Stimulated activated CD4-positive, alpha-beta T cell treated with anti-CD3 and anti-CD28 coated beads, Interleukin-1b, Interleukin-23, amount 100 ng/mL, for 4 hours (primary cell): ENCODE measurements at places on chromosomes 16 and 17.

DNA sequence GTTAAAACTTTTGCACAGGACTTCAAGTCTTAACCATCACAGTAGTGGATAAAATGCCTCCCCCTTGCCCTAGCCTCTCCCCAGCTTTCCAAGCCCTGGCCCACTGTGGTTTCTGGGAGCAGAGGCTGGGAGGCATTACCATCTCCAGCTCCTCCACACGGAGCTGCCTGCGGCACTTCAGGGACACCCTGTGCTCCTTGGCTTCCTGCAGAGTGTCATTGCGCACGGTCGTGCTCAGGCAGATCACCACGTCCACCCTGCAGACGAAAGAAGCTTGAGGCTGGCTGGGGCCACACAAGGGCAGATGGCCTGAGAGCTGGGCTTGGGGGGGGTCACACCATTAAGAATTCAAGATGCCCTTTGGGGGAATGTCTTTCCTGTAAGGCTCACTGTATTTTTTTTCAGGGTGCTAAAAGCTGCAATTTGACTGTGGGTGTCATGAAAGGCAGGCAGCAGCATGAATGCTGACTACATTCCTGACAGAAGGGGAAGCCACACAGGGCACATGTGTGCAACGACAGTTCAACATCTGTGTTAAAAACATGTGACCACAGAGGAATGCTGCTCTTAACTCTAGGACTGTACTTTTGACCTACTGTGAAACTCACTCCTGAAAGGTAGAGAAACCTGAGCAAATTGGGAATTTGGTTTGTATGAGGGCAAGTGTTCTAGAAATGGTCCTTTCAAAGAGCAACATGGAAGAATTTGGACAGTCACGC, 47.7 kb upstream of the CLEC18B start:
- DNase-seq = no peak

GRCh38 chr16:1308036-1308976, 1.1 kb upstream of the UBE2I start:
- DNase-seq = no peak

GRCh38 chr17:71085238-71086033, 916.1 kb downstream of the KCNJ2 start:
- no peak for DNase-seq

DNA sequence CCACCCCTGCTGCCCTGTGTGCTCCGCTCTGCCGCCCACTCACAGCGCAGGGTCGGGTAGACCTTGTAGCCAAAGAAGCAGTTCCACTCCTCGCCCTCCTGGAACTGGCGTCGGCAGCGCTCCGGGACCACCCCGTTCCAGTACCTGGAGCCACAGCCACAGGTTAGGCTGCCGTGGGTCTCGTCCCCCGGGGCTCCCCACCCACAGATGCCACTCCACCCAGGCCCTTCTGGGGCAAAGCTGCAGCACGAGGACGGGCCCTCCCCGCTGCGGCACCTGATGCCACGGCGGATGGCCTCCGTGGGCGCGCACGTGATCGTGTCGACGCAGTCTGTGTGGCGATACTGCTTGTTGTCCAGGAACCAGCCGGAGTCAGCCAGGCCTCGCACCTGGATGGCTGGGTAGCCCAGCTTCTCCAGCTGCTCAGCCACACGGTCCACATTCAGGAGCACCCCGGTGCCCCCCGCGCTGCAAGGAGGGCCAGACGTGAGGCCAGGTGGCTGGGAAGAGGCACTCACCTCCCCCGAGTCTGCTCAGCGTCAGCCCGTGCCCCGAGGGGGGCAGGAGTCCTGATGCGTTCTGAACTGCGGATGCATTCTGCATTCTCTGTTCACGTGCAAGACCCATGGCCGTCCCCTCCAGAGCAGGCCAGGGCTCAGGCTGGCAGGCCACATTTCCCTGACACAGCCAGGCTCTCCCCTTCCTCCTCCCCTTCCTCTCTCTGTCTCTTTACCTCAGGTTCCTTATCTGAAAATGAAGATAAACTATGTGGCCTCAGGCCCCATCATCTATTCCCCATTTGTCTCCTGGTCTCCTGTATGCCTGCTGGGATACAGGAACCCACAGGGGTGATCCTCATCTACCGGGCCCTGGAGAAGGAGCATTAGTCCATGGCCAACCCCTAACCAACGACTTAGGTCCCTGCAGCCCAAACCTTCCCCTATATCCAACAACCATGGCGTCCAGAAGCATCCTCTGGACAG, 4.1 kb downstream of the NOTUM start:
- no peak for DNase-seq
